ENCODE measurements at places on chromosomes 3 and 15. TPM values are rescaled to one million over a fixed set of nuclear protein-coding genes. Genes with fewer than 3 reads are reported as not detected.
A peak's percentile ranks its signal among the peaks of the same experiment; 100 is the strongest.

- DNase-seq = no peak
Observed at GRCh38 chr15:33377204-33377603, 66.4 kb downstream of the RYR3 start.

The CASR gene
- 0.18 TPM for polyA plus RNA-seq

The LINGO1 gene
- polyA plus RNA-seq = 8.1 TPM

- DNase-seq = no peak
Observed at GRCh38 chr3:154218728-154219127, 97.5 kb downstream of the ARHGEF26 start.

The CEMIP gene
- polyA plus RNA-seq = 3.5 TPM

- no peak for DNase-seq
Observed at GRCh38 chr3:175478301-175478700, 619.2 kb downstream of the NAALADL2 start.

- no peak for DNase-seq
Observed at GRCh38 chr3:157452097-157452496, 15.4 kb downstream of the PTX3 start.

DNA sequence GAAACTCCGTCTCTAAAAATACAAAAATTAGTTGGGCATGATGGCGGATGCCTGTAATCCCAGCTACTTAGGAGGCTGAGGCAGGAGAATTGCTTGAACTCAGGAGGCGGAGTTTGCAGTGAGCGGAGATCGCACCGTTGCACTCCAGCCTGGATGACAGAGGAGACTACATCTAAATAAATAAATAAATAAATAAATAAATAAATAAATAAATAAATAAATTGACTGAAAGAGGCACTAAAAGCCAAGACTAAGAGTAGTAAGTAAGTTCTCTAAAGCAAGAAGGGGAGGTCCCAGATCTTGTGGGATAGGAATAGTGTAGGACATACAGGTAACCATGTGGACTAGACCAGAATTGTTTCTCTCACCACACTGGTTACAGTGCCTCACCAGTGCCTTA, 40.0 kb downstream of the TLNRD1 start:
- DNase-seq = no peak

The CPNE9 gene
- polyA plus RNA-seq = not detected

GRCh38 chr3:157436583-157437291, at the start of gene PTX3:
PTX3 (plus strand) TSS chr3:157436850; CDS start chr3:157436934, 84 bp downstream.
- DNase-seq = peak; percentile 56

DNA sequence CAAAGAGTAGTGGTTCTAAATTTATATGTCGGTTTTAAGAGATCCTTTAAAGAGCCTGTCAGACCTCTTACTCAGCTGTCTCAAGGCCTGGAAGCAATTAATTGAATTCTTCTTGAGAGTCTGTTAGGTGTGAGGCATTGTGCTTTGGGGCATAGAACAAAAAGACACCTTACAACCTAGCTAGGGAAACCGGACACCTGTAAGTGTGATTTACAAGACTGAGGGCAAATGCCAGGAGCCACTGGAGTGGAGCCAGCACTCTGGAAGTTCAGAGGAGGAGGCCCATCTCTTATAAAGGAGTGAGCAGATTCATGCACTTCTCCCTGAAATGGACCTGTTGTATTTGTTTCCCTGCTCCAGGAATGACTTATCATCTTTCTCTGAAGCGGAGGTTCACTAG, 97.7 kb upstream of the NUDT16 start:
- no peak for DNase-seq

- no peak for DNase-seq
Observed at GRCh38 chr3:143685491-143685890, 162.8 kb downstream of the SLC9A9 start.

DNA sequence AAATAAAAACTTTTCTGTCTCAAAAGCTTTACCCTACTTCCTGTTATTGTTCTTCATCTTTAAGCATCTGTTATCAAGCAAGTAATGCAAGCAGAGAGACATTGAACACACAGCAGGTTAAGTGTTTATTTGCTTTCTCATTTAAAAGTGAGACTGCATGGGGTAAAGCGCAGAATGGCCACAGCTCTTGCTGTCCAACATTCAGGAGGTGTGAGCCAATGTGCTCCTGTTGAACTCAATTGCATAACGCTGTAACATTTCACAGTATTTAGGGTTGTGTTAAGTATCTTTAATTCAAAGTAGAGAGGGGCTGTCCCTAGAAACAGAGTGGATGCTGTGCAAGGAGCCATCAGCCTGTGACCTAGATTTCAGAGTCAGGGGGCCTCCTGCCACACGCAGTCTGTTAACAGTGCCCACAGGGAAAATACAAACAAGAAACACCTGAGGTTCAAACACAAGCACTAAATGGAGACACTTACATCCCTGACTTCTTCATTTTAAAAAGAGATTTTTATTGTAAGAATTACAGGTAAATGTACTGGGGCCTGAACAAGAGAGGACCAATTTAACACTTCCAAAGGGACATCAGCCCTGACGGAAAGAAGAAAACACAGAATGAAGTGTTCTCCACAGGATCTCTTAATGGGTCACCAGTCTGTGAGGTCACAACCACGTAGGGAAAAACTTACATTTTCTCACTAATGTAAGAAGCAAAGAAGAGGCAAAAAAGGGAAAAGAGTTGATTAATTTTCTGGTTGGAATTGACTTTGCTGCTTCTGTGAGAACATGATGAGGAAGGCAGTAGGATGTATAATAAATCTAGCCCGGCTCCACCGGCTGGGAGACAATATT, 815.1 kb downstream of the VGLL3 start:
- DNase-seq = peak; percentile 12

GRCh38 chr3:57434041-57434440, 110.1 kb downstream of the DNAH12 start:
- peak; percentile 50 for DNase-seq

- DNase-seq = no peak
Observed at GRCh38 chr15:81254916-81255290, 58.2 kb downstream of the IL16 start.

The P3H2 gene
- polyA plus RNA-seq = 17.1 TPM

- no peak for DNase-seq
Observed at GRCh38 chr3:37137516-37137915, 36.9 kb downstream of the LRRFIP2 start.

DNA sequence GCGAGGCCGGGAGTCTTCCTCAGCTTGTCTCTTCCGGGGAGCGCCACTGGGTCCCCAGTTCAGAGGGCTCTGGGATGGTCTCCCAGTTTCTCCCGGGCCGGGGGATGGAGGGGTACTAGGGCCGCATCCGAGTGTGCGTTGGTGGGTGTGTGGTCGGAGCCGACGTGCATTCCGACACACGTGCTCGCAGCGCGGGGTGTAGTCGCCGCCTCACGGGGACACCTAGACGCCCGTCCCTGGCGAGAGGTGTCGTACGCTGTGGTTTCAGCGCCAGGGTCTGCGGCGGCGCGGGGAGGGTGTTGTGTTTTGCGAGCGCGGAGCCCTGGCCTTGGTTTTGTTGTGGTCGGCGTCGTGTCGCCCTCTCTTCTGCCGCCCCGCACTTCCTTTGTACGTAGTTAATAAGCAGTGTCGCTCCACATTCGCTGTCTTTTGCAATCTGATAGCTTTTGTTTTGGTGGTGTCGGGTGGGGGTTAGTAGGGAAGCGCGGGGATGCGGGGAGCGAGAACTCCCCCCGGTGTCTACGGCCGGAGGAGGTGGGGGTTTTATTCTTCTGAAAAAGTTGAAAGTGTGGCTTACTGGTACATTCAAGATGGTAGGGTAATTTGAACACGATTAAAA, 2.2 kb downstream of the IGF1R start:
- DNase-seq = peak; percentile 50

The TICRR gene
- 0.47 TPM for polyA plus RNA-seq

The SACM1L gene
- 26.3 TPM for polyA plus RNA-seq

DNA sequence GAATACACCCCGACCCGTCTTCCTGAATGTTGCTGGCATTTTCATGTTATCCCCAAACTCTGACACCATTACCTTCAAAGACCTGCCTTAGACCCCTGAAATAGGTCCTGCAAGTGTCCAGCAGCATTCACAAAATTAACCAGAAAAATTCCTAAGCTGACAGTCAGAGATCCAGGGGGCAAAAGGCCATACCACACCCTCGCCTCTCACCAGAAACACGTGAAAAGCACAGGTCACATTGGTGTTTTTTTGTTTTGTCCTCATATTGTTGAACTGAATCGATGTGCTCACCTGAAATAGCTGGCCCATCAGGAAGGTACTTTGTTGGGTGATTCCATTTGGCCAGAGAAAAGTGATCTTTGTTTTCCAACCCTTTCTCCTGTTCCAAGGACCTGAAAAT, 113.1 kb upstream of the HES1 start:
- no peak for DNase-seq

- no peak for DNase-seq
Observed at GRCh38 chr3:117105686-117106085, 396.1 kb downstream of the TUSC7 start.

The PLS1 gene
- polyA plus RNA-seq = 13.0 TPM

DNA sequence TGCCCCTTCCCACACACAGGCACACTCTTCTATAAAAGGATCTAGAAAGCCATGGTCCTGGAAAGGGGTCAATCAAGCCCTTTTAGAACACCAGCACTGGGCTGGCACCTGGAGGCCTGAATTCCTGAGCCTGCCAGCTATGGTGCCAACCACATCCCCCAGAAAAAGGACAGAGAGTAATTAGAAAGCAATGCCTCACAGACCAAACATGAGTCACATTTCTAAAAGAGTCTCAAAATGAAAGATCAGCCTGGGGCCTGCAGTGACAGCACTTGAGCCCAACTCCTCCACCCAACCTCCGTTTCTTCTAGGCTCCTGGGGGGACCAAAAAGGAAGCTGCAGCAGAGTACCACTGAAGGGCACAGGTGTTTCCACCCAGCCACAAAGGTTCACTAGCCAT, 14.1 kb downstream of the MYLK start:
- no peak for DNase-seq

The NEO1 gene
- 32.2 TPM for polyA plus RNA-seq

The SCAMP5 gene
- polyA plus RNA-seq = 10.6 TPM

- DNase-seq = no peak
Observed at GRCh38 chr3:134621854-134622253, 29.0 kb downstream of the KY start.

The CILP gene
- polyA plus RNA-seq = 96.4 TPM

- no peak for DNase-seq
Observed at GRCh38 chr3:110697961-110698360, 373.7 kb upstream of the NECTIN3 start.

DNA sequence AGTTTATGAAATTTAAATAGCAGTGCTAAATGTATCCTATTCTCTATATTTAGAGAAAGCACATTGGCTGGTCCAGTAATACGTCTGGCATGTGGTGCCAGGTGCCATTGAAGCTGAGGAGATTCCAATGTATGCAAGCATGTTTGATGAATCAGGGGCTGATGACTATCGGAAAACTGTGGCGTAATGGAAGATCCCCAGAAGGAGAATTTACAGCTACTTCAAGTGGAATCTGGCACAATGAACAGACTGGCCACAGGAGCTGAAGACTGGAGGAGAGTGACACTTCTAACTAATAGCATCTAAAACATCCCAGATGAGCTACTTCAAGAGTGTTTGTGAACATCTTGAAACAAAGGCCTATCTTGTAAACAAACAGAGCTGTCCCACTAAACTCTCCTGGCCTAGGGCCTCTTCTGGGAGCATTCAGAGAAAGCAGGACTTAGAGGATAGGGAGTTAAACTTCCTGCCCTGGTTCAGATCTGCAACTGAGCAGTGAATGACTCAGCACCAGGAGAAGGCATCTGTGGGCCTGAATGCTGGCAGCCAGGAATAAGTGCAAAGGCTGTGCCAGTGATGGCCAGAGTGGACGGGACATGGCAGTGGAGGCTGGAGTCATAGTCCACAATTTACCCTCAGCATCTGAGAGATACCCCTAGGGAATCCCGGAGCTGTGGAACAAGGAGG, 15.2 kb upstream of the ACTC1 start:
- DNase-seq = peak; percentile 47

DNA sequence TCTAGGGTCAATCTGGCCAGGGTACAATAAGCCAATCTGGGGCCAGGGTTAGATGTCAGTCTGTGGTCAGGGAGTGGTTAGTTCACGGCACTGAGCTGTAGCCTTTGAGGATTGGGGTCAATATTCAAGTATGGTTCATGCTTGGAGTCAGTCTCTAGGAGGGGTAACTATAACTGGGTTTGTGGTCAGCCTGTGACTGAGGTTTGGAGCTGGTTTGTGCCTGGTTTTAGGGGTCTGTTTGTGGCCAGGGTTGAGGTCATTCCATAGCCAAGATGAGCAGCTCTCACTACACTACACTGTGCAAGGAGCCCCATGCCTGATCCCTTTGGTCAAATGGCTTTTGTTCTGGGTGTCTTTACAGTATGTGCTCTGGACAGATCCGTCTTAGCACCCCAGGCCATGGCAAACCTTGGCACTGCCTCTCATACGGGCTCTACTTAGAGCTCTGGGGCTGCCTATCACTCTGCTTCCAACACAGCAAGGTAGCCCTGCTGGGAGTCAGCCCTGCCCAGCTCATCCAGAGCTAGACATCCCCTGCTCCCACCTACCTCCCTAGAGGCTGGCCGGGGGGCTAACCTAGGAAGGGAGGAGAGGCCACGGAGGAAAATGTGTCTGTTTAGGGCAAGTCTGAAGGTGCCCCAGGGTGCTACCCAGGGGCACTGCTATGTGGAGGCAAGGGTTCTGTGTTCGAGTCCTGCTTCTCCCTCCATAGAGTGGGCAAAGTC, 63.3 kb upstream of the CORO2B start:
- DNase-seq = no peak

The DNAH12 gene
- 0.60 TPM for polyA plus RNA-seq

The RPP25 gene
- polyA plus RNA-seq = 60.4 TPM

DNA sequence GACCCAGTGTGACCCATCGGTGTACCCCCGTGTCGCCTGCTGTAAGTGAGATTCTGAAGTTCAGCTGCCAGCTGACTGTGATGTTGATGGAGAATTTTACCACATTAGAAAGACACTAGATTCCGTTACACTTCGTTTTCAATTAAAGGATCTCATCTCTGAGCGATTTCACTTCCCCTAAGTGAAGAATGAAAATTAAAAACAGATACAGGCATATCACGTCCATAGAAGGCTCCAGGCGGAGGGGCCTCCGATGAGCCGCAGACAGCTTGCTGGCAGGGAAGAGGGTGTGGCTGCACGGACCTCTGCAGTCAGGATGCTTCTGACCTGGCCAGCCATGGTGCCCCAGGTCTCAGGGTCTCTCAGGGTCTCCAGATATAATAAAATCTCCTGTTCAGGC, 6.6 kb upstream of the CPN2 start:
- no peak for DNase-seq

DNA sequence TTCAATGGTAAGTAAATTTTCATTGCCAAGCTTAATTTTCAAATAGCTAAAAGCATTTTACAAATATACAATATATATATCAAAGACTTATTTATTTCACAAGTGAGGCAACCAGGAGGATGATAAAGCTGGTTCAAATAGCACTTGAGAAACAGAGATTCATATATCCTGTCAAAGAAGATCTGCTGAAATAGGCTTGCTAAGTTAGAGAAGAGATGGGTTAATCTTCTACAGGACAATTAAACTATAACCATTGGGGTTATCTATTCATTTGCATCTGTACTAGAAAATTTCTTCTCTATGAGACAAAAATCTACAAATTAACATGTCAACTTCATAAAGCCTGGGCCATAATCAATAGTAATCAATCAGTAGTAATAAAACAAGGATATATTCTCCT, 637.7 kb upstream of the UBE2E2 start:
- no peak for DNase-seq

The BLOC1S6 gene
- polyA plus RNA-seq = 26.5 TPM

The MED12L gene
- polyA plus RNA-seq = 0.07 TPM

Data from hepatocyte (in vitro differentiated cells).